Activated naive CD4-positive, alpha-beta T cell (primary cell): ENCODE measurements at places on chromosomes 3 and 15.

- no peak for DNase-seq
These were observed 8.9 kb downstream of the FAM3D start for GRCh38 chr3:58657571-58658141.

DNA sequence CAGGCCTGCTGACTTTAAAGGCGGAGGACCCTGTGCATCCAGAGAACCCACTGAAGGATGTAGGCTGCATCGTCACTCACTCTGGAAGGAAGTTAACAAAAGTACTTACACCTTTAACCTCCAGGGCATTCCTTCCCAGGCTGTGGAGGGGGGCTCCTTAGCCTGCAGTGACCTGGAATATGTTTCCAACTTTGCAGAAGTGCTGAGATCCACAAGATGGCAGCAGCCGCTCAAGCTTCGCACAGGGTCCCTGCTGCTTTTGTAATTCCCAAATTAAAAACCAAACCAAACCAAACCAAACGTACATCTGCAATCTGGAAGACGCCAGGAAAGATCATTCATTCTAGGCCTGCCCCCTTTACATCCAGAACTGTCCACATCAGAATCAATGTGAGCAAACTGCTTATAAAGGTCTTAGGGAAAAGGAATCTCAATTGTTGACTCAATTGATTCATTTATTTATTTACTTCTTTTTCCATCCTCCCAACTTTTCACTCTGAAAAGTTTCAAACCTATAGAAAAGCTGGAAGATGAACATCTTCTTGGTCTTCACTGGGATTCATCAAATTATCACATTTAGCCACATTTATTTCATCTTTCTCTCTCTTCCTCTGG is 70.5 kb upstream of the KLHL25 start:
- DNase-seq = no peak

DNA sequence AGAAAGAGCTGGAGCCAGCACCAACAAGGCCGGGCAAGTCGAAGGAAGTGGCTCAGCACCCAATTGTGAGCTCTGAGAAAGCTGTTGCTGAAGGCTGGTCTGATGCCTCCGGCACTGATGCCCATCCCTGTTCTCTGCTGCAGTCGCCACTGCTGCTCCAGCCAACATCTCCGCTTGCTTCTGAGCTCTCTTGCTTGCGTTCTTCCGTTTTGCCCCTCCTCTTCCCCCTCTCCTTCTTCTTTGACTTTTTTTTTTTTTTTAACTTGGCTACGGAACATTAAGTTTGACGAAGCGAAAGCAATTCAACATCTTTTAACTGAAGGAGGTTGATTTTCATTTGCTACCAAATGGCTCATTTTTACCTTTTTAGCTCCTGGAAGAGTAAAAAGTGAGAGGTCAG is 442.9 kb downstream of the MCTP2 start:
- no peak for DNase-seq

- no peak for DNase-seq
These were observed 303.9 kb downstream of the GAP43 start for GRCh38 chr3:115927197-115927596.

DNA sequence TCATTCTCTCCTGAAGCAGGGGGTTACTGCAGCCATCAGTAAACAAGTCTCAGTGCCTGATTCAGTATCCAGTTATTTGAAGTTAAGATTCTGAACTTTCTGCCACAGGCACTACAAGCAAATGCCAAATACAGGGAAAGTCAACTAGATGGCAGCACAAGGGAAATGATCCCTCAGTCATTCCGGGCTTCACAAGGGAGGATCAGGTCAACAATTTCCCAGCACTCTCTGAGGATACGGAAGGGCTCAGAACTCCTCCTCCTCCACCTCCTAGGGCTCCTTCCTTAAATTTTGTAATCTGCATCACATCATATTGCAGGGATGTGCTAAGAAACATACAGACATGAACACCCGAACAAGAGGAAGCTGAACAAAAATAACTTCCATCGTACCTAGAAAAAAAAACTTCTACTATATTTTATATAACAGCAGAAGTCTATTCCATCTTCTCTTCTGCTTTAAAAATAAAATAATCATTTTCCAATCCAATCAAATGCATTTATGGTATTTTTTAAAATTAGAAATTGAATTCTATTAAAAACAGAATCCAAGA is 187.1 kb downstream of the FMN1 start:
- DNase-seq = no peak

- DNase-seq = no peak
These were observed 80.2 kb downstream of the LRRK1 start for GRCh38 chr15:100999369-100999768.

- no peak for DNase-seq
These were observed 46.1 kb upstream of the SLCO2A1 start for GRCh38 chr3:134075846-134076245.

DNA sequence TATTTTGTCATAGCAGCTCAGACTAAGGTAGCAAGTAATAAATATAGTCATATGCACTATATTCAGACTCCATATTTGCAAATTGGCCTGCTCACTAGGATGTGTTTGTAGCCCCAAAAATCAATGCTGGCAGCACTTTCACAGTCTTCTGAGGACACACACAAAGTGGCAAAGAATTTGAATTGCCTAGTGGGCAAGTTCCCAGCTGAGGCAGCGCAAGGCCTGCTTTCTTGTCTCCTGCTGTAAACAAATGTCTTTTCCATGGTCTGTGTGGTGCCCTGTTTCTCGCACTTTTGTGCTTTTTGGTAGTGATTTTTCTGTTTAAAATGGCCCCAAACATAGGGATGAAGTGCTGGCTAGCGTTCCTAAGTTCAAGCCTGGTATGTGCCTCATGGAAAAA is 416.0 kb downstream of the OCA2 start:
- DNase-seq = no peak

DNA sequence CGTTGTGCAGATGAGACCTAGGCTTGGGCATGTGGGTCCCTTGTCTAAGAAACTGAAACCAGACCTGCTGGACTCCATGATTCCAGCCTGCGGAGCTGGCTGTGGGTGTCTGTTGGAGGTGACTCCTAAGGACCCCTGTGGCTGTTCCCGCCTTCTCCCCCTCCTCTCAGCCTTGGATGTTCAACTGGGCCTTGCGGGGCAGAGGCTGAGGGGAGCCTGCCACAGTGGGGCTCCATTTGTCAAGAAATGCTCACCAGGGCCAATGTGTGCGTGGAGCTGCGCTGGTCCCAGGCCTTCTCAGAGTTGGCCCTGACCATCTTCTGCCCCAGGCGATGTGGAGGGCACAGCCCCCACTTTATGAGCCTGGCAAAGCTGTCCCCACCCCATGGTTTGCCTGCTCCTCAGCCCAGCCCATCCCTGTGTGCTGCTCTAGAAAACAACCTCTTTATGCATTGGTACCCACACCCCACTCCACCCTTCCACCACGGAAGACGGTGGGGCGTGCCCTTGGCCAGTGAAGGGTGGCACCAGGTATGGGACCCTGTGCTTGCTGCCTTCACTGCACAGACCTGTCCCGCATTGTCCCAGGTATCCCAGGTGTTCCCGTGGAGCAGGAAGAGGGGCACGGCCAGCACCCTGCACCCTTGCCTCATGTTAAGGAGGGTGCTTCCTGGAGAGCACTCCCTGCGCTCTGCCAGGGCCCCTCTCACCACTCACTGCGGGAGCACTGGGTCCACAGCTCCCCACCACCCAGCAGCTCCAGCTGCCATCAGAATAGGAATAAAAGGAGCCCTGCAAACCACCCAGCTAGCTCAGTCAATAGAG is 7.9 kb downstream of the MESP2 start:
- no peak for DNase-seq

- no peak for DNase-seq
These were observed 318.5 kb downstream of the EDEM1 start for GRCh38 chr3:5505997-5506396.

- DNase-seq = no peak
These were observed 90.6 kb downstream of the RSL24D1 start for GRCh38 chr15:55106155-55106554.

GRCh38 chr15:88828791-88829190 is 25.6 kb downstream of the ACAN start:
- no peak for DNase-seq

GRCh38 chr3:183875411-183875810 is 9.3 kb downstream of the PARL start:
- DNase-seq = no peak
